Natural killer cell treated with Interleukin-12 subunit alpha and Interleukin-12 subunit beta and Interleukin-15 and Interleukin-18, amount 100 ng/mL, for 72 hours (primary cell): ENCODE measurements at places on chromosomes 11 and 22. TPM values are rescaled to one million over a fixed set of nuclear protein-coding genes. Genes with fewer than 3 reads are reported as not detected.

- H3K4me3 ChIP-seq, result no peak overlapping the region
- H3K27ac ChIP-seq, result no peak overlapping the region
- no peaks in the 10 kb centered on the region for H3K4me1 ChIP-seq
- H3K27me3 ChIP-seq, result peaks cover 25% of the 10 kb centered on the region
Observed at GRCh38 chr11:101860696-101861427, 53.9 kb upstream of the CEP126 start.

DNA sequence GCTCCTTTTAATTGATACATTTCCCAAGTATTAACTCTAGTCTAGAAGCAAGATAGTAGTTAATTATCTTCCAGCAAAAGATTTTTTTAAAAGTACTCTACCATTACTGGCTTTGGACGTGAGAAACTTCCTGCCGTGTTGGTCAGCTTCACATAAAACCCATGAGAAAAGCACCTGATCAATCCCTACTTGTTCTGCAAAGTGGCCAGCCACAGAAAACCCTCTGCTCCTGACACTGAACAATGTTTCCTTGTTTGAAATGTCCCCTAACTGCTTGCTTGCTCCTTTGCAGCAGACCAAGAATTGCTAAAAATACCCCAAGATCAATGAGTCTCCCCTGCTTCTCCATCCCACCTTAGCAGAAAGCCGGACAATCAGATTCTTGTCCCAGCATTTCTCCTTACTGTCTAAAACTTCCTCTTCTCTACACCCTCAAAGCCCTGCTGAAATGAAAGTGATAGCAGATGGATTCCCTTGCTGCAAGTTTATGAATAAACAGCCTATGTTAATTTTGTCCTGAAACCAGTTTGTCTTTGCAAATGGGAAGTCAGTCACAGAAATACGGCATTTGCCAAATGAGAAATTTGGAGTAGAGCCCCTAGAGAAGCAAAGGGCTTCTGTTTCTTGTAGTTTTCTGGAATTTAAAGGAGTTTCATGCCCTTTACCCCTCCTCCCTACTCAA lies 207.1 kb upstream of the ARHGAP20 start:
- no peaks in the 10 kb centered on the region for H3K27me3 ChIP-seq
- no peaks in the 10 kb centered on the region for H3K4me1 ChIP-seq
- no peak for DNase-seq
- no peak overlapping the region for H3K27ac ChIP-seq
- H3K36me3 ChIP-seq, result no peaks in the 10 kb centered on the region

GRCh38 chr11:85663080-85663752 lies 1.7 kb downstream of the CREBZF start:
- H3K27ac ChIP-seq, result peak overlapping the region; percentile 95
- H3K4me1 ChIP-seq, result peaks cover 34% of the 10 kb centered on the region
- DNase-seq, result no peak
- H3K27me3 ChIP-seq, result no peaks in the 10 kb centered on the region
- peaks cover 36% of the 10 kb centered on the region for H3K36me3 ChIP-seq
- H3K4me3 ChIP-seq, result peak overlapping the region; percentile 97

- no peak overlapping the region for H3K27ac ChIP-seq
- H3K36me3 ChIP-seq, result no peaks in the 10 kb centered on the region
- peaks cover 6% of the 10 kb centered on the region for H3K27me3 ChIP-seq
- DNase-seq, result no peak
- no peak overlapping the region for H3K4me3 ChIP-seq
- H3K4me1 ChIP-seq, result no peaks in the 10 kb centered on the region
Observed at GRCh38 chr11:15835788-15836411, 520.4 kb downstream of the SOX6 start.

The LRRC32 gene
- total RNA-seq, result not detected

The LRRN4CL gene
- 0.52 TPM for total RNA-seq
